Caco-2 (cell line): ENCODE measurements at places on chromosomes 3 and 15.
A peak's percentile ranks its signal among the peaks of the same experiment; 100 is the strongest.

- DNase-seq, result no peak
Measured at GRCh38 chr15:94610069-94610468, 378.7 kb downstream of the MCTP2 start.

- no peak for DNase-seq
Measured at GRCh38 chr3:133832802-133833144, 27.2 kb downstream of the SRPRB start.

- no peak for DNase-seq
Measured at GRCh38 chr15:40510201-40510600, 39.4 kb downstream of the CHST14 start.

DNA sequence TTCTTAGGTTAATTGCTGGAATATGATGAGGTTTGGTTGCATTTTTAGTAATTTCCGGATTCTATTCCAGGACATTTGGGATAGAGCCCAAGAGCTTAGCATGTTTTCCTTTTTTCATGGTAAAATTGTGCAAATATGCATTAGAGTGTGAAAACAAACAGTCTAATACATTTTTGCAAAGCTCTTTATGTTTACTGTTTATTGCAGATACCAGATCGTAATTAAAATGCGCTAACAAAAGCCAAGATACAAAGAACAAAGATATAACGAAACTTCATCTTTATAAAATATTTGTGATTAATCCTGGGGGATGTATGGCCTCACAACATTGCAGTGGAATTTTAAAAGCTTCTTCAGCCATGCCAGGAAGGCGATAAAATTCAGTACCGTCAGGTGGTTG is 94.5 kb upstream of the TBC1D5 start:
- no peak for DNase-seq

DNA sequence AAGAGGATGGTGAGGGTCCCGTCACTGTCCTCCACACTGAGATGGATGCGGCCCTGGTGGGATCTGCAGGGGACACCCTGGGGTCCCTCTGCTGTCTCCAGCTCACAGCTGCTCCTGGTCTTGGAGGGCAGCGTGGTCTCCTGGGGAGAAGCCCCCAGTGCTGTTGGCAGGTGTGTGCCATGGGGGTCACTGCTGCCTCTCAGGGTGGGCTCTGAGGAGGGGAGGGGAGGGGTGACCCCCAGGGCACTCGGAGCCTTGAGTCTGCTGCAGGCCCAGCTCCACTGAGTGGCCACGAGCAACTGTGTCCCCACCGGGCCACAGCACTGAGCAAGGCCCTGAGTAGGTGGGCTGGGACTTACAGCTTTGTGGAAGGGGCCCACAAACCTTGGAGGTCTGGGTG is 34.7 kb downstream of the KLHL25 start:
- no peak for DNase-seq

- DNase-seq, result peak; percentile 65
Measured at GRCh38 chr15:68025835-68026424, 28.2 kb upstream of the PIAS1 start.

DNA sequence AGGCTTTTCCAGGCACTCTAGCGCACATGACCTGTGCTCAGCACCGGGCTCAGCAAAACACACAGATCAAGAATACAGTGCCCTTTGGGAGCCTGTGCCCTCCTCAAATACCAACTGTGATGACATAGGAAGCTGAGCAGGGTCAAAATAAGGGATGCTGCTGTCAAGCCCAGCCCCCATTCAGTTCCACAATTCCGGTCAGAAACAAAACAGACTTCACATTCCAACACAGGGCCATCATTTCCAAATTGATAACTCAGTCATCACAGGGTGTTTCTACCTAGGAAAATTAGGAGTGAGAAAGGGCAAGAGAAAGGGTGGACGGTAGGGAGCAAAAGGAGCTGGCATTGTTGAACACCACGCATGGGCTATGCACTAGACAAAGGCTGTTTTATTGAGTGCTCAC is 158.4 kb upstream of the CCDC54 start:
- no peak for DNase-seq

DNA sequence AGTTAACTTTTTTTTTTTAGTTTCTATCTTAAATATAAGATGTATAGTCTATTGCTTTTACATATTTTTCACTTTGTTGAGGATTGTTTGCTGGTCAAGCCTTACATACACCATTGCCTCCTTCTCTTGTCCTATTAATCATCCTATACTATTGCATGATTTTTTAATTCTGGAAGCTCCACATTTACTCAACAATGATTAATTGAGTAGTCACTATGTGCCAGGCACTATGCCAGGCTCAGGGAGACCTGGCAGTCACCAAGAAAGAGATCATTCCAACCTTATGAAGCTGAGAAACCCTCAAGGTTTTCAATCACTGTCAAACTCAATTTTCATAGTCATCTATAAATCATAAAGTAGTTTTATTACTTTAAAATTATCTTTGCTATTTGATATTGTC is 626.2 kb downstream of the IGSF11 start:
- DNase-seq, result no peak

- DNase-seq, result no peak
Measured at GRCh38 chr15:41798607-41799487, 24.6 kb downstream of the MAPKBP1 start.

DNA sequence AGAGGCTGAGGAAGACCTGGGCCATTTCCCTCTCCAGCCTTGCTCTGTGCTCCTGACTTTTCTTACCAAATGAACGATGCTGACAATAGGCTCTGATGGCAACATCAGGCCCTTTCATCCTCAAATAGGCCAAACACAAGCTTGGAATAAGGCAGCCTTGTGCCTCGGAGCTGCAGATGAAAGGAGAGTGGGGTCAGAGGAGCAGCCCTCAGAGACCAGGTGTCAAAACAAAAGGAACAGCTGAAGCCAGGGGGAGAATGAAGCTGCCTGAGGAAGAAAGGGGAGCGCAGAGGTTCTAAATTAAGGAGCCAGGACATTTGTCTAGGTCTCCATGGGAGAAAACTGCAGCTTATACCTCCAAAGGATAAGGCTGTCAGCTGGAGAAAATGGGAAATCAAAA is 5.1 kb downstream of the BFSP2 start:
- DNase-seq, result no peak

- DNase-seq, result no peak
Measured at GRCh38 chr3:135627057-135627456, 338.5 kb upstream of the PPP2R3A start.

GRCh38 chr15:88071141-88071540 is 185.4 kb downstream of the NTRK3 start:
- DNase-seq, result no peak

DNA sequence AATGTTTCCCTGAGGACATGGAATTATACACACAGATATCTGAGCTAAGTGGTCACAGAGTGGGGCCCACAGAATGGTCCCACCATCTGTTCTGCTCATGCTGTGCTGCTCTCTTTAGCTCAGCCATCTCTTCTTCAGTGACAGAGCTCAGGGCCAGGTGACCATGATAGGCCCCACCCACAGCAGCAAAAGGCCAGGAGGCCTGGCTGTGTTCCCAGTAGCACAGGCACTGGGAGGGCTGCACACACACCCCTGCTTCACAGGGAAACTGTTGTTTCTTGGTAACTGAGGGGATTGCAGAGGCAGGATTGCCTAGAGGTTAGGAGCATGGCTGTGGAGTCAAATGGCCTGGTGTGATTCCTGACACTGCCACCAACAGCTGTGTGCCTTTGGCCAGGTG is 4.8 kb upstream of the FBXW12 start:
- DNase-seq, result no peak

DNA sequence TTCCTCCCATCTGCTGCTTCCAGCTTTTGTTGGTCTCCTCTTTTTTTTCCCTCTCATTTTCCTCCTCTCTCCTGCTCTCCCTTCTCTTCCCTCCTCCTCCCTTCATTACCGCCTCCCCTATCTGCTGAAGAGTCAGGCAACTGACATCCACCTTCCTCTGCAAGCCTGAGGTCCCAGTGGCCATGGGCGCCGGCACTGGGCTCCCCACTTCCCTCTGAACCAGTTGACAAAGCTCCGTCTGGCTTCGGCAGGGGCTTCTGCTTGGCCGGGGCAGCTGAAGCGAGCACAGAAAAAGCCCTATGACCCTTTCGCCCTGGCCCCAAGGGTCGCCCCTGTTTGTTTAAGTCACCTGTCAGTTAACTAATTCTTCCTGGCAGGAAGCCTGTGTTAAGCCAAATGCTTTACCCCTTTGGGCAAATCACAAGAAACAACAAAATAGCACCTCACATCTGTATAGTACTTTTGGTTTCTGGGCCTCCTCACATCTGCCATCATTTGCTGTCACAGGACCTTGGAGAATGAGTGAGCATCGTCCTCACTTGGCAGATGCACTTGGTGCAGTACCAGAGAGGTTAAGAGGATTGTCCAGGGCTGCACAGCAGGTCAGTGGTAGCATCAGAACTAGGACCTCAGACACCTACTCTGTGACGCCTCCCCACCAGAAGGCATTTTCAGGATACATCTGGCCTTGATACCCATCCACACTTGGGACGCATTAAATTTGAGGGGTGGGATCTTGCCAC is 27.7 kb downstream of the ITGA11 start:
- peak; percentile 12 for DNase-seq

GRCh38 chr3:14330508-14330907 is 71.9 kb upstream of the SLC6A6 start:
- DNase-seq, result no peak

GRCh38 chr15:91801836-91802534 is 51.5 kb upstream of the SLCO3A1 start:
- DNase-seq, result no peak

DNA sequence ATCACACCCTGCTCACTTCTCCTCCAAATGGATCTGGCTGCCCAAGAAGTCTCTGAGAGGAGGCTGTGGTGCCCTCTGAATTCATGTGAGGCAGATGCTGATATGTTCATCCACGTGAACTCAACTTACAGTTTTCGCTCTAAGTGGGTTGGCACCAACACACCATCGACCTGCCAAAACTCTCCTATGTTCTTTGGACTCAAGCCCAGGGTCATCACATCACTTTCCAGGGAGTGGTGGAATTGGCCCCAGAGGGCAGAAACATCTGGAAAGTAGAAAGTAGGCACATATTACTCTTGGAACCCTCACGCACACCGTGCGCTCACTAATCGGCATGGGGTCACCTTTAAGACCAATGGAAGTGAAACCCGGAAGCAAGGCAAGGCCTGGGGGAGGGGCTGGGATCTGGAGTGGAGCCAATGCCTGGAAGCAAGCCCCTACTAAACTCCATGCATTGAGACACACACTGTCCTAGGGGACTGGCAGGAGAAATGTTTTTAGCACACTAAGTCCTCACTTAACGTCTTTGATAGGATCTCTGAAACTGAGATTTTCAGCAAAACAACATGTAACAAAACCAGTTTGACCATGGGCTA is 41.4 kb downstream of the SSUH2 start:
- no peak for DNase-seq
